Central memory CD8-positive, alpha-beta T cell (primary cell): ENCODE measurements at places on chromosomes 1 and 21.

GRCh38 chr21:34897828-34898227 lies 151.3 kb downstream of the RUNX1 start:
- no peak for DNase-seq

DNA sequence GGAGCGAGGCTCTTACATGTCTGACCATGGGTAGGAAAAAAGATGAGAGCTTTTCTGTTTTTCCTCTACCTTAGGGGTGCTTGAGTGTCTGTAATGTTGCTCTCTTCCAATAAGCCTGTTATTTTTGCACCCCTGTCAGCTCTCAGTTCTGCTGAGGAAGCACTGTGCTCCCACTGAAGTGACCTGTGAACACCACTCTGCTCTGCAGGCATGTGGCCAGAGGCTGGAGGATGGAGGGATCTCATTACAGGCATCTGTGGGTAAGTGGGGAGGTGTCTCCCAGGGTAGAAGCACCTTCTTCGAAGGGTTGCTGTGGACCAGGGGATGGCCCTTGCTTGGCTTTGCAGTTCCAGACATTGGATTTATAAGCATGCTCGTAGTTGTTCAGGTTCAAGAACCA lies 56.8 kb upstream of the RBM15 start:
- DNase-seq: no peak

DNA sequence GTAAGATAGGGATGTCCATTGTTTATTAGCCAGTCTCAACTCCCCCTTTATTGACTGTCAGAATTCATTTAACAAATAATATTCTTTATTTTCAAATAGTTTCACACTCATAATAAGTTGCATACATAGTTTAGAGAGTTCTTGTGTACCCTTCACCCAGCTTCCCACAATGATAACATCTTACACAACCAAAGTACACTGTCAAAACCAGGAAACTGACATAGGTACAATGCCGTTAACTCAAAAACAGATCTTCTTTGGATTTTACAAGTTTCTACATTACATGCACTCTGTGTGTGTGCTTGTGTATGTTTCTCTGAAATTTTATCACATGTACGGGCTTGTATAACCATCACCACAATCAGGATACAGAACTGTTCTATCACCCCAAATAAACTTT lies 64.4 kb upstream of the IFNLR1 start:
- DNase-seq: no peak

GRCh38 chr1:119541389-119541788 lies 34.4 kb downstream of the HSD3B1 start:
- DNase-seq: no peak

- DNase-seq: peak; percentile 56
Observed at GRCh38 chr1:47710329-47711071, 272.7 kb downstream of the FOXD2 start.

DNA sequence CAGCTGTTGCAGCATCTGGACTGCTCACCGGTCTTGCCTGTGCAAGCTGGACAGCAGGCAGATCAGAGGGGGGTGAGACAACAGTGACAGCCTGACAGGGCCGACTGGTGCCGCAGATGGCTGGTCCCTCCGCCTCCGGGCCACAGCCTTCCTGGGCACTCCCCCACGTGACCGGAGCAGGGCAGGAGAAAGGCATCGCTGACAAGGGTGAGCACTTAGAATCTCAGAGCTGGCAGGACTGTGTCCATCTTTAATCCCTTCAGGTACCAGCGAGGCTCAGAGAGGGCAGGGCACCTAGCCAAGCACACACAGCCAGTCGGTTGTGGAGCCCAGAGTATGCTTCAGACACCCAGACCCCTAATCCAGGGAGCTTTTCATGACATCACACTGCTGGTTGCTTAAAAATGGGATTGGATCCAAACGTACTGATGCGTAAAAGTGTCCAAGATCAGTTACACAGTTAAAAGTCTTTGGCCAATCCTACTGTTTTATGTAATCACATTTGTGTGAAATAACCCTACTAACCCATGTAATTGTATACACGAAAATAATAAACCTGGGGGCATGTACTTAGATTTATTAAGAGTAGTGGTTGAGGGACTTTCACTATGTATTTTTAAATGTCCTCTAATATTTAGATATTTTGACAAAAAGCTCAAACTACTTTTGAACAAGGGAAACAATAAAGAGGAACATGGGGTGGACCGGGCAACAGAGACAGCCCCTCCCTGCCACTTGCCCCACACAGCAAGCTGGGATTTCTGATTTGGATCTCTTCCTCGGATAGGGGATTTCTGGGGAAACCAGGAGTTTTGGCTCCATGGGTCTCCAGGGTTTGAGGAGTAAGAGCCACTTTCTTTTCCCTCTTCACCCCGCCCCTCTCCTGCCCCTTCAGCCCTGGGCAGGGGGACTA lies 758 bp upstream of the CNTN2 start:
- no peak for DNase-seq

GRCh38 chr1:210830034-210831028 lies 303.6 kb downstream of the KCNH1 start:
- DNase-seq: no peak

DNA sequence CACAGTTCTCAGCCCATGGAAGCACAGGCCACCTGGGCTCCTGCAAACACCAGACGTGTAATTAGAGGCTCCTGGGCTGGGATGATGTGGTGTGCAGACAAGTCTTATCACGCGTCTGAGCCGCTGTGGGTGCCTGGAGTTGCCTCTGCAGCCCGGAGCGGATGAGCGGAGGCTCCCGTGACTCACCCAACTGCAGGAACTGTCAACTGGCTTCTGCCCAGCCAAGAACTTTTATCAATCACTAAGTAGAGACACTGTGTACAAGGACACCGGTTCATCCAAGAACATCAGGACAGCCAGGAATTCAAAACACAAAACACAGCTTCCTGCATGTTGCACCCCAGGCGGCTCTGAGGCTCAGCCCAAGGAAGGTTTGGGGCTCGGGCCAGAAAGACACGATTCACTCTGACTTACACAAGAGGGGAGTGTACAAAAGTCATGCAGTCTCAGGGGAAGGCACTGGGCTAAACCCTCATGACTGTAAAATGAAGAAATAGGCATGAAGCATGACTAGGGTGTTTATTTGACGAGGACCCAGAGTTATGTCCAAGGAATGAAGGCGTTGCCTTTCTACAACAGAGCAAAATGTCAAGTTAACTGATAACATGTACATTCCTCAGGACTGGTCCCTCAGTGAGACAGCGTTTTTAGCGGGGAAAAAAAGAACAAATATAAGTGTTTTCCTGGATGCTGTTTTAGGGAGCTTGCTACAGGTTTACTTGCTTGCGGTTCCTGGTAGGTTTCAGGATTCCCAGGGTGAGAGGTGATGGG lies 21.1 kb downstream of the ERRFI1 start:
- no peak for DNase-seq

DNA sequence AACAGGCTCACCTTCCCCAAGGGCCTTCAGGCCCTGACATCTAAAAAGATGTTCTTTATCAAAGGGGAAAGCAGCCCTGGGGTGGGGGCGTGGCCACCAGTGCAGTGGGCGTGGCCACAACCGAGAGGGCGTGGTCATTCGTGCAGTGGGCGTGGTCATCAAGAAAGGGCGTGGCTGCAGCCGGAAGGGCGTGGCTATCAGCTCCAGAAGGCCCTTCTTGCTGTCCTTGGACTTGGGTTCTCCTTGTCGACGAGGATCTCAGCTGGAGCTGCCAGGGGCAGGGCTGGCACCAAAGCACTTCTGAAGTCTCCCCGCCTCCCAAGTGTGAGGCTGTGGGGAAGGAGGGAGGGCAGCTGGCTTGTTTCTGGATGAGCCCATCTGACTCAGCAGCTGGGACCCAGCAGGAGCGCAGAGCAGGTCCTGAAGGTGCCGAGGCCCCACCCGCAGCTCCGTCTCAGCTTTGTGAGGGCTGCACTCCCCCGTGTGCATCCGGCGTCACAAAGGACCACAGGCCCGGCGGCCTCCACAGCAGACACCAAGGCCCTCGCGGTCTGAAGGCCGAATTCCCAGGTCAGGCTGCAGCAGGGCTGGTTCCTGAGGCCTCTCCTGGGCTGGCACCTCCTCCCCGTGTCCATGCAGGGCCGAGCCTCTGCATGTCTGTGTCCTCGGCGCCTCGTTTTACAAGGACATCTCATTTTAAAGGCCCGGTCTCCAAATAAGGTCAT lies 12.8 kb downstream of the PDE9A start:
- DNase-seq: no peak

DNA sequence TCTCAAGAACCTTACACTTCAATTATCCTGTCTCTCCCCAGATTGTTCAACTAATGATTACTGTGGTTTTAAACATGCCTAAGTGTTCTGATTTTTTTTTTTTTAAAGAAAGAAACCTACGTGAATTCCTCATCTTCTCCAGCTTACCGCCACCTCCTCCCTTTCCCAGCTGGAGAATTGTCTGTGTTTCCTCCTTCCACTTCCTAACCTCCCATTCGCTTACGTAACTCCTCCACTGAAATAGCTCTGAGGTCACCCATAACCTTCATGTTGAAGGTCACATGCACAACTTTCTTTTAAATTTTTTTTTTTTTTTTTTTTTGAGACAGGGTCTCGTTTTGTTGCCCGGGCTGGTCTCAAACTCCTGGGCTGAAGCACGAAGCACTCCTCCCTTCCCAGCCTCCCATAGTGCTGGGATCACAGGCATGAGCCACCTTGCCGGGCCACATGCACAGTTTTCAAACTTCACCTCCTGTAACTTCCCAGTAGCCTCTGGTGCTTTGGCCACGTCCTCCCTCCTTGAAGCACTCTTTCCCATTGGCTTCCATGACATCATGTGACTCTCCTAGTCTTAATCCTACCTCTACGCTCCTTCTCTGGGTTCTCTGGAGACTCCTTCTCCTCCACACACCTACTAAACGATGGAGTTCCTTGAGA lies 9.8 kb upstream of the CAPZB start:
- DNase-seq: no peak

GRCh38 chr1:93304716-93305138 lies 41.0 kb upstream of the DR1 start:
- DNase-seq: peak; percentile 21

GRCh38 chr1:83641206-83641658 lies 357.7 kb downstream of the TTLL7 start:
- no peak for DNase-seq

- DNase-seq: no peak
Observed at GRCh38 chr1:231724876-231725647, 98.5 kb downstream of the DISC1 start.

DNA sequence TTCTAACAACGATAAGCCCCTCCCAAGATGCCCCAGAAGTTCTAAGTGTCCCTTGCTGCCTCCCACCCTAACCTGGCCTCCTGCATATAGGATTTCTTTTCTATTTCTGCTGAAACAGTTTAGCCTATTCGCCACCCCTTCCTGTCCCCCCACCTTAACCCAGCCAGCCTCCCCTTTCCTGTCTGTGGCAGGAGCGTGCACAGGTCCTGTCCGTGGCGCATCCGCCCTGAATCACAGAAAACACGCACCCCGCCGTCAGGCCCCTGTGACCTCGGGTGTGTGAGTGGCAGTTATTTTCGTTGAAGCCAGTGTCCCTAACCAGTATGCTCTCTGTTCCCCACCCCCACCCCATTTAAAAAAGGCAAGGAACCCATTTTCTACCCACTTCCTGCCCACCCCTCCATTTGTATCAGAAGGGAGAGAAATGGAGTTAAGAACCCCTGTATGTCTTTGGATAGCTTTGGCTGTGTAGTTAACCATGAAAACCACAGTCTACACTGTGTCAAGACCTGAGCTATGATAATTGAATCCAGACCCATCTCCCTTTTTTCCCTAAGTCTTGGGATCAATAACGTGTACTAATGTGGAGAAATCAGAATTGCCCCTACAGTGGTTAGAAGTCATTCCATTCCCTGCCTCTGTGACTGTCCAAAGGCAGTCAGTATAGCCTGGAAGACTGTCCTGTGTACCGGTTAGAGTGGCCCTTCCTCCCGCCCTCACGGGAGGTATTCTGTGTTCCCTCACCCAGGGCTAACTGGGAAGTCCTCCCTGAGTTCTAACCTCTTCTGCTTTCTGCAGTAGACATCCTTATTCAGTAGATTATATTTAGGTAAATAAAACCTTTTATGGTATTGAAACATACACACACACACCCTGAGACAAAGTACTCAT lies 1.8 kb downstream of the PLEKHO1 start:
- peak; percentile 38 for DNase-seq

DNA sequence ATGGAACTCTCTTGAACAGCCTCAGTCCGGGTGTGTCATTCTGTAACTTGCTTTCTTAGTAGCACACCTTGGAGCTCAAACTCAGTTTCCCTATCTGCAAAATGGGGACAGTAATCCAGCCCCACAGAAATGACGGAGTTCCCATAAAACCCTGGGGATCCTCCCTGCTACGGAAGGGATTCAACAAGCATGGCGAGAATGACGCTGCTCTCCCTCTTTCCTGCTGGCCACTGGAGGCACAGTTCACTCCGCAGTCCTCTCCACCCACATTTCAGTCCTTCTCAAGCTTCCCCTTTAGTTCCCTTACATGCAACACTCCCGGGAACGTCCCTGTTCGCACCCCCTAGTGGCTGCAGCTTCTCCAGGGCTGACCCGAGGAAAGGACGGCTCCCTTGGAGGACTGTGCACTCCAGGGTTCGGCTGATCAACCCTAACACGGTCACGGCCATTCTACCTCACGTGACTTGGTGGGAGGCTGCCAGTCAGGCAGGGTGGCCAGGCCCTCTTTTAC lies 20.6 kb downstream of the RUNX3 start:
- DNase-seq: no peak

GRCh38 chr1:2314803-2315673 lies 76.3 kb downstream of the MORN1 start:
- peak; percentile 64 for DNase-seq

- no peak for DNase-seq
Observed at GRCh38 chr1:28412731-28413130, 43.2 kb downstream of the PHACTR4 start.

DNA sequence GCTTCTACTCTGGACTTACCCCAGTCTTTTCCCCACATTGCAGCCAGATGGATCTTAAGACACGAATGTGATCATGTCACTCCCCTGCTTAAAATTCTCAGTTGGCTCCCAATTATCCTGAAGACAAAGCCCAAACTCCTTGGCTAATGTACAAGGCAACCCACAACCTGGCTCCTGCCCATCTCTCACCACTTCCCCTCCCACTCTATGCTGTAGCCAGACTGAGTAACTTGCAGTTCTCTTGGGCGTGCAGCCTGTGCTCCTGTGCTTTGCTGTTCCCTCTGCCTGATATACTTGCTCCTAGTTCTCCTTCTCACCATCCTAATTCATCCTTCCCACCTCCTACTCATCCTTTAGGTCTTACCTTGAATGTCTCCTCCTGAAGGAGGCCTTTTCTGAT lies 56.2 kb downstream of the LGR6 start:
- DNase-seq: no peak
